ENCODE measurements at places on chromosomes 2 and 18.

DNA sequence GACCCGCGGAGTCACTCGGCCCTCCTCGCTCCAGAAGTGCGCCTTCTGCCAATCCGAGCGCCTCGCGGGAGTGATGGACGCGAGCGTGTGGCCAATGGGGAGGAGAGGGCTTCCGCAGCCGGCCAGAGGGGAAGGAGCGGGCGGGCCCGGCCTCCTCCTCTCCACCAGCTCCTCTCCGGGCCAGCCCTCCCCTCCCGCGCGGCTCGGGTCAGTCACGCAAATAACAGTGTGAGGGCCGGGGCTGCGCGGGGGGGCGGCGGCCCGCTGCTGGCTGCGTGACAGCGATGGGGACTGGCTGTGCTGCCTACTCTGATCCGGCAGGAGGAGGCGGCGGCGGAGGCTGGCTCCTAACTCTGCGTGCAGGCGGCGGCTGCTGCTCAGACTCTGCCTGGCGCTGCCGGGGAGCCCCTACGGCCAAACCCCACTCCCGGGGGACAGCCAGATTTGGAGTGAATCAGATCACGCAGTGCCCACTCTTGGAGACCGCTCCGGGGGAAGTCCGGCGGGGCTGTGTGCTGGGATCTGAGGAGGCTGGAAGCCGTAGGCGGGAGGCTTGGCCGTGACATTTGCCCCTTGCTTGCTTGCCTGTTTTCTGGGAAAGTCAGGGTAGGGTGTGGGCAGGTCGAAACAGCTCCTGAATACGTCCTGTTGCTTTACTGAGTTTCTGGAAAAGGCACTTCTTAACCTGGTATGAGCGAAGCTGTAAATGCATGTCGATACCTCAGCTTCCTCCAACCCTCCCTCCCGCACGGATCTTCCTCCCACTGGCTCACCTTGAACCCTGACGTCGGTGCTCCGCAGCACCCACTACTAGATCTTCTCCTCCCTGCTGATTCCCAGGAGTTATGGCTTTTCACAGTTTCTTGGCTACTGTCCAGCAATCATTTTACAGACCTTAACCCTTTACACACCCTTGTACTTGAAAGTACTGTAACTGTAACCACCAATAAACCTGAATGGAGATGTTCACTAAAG is 97.9 kb upstream of the SERTAD2 start:
- no peak for DNase-seq

DNA sequence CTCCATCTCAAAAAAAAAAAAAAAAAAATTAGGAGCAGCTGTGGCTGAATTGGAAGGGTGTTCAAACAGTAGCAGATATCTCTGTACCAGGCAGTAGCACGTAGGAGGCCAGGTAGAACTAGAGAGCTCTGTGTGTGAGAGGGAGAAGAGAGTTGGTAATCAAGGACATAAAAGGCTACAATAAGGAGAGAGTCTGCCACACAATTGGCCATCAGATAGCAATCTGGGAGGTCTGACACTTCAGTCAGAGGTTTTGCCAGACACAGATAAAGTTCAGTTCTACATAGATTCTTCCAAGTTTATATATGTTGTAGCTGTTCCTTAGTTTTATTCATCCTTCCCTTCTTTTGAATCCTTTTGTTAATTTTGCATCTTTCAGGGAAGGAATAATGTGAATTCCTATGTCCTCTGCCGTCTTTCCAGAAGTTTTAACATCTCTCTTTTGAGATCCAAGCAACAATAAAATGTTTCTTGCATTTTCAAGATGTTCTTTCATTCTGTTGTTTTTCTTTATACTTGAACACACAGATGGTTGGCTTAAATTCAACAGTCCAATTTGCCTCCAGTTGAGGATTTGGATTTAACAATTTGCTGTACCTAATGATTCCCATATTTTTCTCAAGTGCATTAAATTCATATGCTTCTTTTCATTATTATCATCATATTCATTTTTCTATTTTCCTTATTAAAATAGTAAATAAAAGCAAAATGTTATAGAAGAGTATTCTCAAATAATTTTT is 600.3 kb upstream of the GCFC2 start:
- DNase-seq, result no peak

- no peak for DNase-seq
These were observed 171.7 kb downstream of the MYT1L start for GRCh38 chr2:2159336-2159735.

DNA sequence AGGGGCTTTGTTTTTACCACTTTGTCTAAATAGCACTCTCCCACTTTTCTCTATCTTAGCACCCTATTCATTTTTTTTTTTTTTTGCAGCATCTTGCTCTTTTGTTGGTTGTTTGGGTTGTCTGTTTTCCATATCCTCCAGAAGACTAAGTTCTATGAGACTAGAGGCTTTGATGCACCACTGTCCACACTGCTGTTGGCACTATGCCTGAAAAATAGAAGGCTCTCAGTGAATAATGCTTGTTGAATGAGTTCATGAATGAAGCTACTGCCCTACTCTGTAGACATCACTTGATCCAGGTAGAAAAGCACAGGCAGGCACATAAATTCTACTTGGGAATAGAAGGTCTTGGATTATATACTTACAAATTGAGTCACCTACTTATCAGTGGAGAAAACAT is 7.3 kb downstream of the IL1A start:
- no peak for DNase-seq

- no peak for DNase-seq
These were observed 69.8 kb upstream of the EPB41L5 start for GRCh38 chr2:119943058-119943457.

GRCh38 chr18:27750014-27750413 is 426.9 kb downstream of the CDH2 start:
- DNase-seq, result no peak

- DNase-seq, result no peak
These were observed 2.6 kb downstream of the CAB39 start for GRCh38 chr2:230715201-230715600.

DNA sequence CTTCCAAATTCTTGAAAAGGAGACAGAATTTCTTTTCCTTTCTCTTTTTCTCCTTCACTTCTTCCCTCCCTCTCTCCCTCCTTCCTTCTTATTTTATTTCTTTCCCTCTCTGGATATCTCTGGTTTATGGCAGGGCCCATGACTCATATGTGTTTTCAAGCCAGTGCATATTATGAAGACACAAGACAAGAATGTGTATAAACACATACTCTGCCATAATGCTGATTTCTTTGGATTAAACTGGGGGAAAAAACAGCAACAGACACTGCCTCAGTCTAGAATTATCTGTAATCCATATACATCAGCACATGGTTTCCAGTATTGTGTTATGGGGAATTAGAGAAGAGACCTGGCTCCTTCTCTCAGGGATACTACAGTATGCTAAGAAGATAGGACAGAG is 82.8 kb upstream of the CPO start:
- DNase-seq, result no peak

DNA sequence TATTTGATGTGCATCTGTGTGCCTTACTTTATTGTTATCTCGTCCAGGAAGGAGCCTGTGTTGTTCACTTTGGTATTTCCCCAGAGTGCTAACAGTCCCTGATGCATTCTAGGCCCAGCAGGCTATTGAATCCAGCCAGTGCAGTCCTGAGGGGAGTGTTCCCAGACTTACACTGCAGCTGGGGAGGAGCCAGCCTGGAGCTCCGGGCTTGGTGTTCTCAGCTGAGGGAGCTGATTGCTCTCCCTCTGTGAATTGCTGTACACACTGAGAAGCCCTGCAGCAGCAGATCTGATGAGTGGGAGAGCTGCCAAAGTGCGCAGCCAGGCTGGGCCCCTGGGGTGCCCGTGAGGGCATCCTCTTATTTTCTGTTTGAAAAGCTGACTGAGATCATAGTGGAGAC is 159.2 kb downstream of the GALNT3 start:
- DNase-seq, result no peak

DNA sequence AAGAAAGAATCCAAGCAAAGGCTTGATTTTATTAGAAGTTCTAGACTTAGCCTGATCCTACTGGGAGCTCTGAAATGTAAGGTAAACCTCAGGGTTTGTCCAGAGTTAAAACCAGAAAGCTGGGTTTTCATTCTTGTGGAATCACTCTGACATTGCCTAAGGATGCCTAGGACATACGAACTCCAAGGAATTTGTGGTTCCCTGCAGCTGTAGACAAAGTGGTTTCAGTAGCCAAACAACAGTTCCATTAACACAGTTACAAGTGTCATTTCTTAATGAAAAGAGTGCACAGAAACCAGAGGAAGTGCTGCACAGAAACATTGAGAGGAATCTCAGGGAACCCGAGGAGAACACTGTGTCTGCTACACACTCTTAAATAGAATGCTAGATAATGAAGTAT is 221.4 kb upstream of the ST6GAL2 start:
- no peak for DNase-seq

DNA sequence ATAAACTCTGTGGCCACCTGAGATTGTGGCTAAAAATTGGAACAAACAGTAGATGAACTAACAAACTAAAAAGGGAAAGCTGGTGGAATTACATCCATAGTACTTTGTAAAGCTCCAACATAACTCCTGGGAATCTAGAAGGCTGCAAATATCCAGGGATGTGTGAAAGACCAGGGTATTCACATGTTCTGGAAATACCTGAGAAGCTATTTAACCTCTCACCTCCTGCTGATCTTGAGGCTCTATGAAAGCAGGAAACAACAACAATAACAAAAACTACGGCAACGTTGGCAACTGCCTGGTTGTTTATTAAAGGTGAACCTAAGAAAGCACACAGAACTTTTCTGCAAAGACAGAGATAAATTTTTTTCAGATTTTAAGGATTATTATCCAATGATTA is 171.3 kb downstream of the CCDC178 start:
- no peak for DNase-seq

- peak; percentile 37 for DNase-seq
These were observed 31.8 kb downstream of the ARHGAP25 start for GRCh38 chr2:68766376-68766845.

GRCh38 chr2:240898108-240898730 is 2.3 kb upstream of the MAB21L4 start:
- DNase-seq, result no peak

DNA sequence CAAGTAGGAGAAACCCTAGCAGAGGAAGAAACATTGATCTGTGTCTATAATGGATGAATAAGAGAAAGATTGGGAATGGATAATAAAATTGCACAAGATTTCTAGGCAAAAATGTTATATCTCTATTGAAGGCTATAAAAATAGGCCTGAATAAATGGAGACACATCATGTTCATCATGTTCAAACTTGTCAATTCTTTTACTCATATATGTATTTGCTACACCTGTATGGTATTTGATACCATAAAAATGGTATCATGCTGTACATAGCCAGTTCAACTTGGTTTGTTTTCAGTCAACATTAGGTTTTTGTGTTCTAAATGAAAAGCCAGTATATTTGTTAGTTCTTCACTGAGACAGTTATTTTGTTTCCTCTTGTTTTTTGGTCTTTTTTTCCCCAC is 132.2 kb upstream of the RNF152 start:
- DNase-seq, result no peak

DNA sequence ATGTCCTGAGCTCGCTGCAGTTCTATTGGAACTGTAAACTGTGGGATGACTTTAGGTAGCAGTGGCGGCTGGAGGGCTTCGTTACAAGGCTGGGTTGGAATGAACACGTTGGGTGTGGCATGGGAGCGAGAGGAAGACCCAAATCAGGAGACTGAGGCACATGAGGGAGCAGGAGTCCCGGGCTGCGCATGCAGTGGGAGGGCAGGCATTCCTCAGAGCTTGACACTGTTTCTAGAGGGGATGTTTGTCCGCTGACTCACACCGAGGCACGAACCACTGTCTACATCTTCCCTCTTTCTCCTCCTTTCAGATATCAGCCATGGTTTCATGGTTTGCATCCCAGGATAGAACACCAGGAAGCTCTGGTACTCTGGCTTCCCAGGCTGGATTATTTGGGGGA is 40.6 kb upstream of the LAMA1 start:
- no peak for DNase-seq

GRCh38 chr2:268323-268722 is 3.6 kb downstream of the ACP1 start:
- no peak for DNase-seq

DNA sequence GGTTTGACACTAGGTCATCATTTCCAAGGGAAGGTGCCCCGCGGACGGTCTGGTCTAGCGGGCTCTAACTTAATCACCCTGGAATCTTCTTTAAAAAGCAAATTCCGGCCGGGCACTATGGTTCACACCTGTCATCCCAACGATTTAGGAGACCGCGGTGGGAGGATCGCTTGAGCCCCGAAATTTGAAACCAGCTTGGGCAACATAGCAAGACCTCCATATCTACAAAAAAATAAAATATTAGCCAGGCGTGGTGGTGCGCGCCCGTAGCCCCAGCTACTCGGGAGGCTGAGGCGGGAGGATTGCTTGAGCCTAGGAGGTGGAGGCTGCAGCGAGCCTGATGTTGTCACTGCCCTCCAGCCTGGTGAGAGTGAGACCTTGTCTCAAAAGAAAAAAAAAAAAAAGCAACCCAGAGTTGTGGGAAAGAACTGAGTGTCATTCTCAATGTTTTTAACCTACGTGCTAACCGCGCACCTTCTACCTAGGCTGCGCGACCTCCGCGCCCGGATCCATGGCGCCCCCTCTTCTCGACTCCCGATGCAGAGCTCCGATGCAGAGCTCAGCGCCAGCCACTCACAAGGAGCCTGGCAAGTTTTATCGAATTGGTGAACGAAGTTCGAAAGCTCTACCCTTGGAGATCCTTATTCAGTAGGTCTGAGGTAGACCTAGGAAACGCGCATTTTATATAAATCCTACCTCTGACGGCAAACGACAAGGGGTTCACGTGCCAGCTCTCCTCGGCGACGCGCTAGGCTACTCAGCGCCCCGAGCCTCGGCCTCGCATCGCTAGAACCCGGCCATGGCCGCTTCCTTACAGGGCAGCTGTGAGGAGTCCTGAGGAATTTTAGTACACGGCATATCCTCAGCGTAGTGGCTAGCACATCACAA is 888 bp upstream of the TWSG1 start:
- peak; percentile 4 for DNase-seq

- no peak for DNase-seq
These were observed 30.1 kb downstream of the CCDC74A start for GRCh38 chr2:131557558-131558321.

DNA sequence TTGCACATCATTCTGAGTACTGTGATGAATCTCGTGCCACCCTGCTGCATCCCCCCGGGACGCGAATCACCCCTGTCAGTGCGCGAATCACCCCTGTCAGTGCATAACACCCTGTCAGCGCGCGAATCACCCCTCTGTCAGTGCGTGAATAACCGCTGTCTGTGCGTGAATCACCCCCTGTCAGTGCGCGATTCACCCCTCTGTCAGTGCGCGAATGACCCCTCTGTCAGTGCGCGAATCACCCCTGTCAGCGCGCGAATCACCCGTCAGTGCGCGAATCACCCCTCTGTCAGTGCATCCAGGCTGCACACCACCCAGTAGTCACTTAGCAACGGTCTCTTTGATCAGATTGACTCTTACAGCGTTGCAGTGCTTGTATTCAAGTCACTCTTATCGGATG is 134.4 kb upstream of the TPO start:
- no peak for DNase-seq

DNA sequence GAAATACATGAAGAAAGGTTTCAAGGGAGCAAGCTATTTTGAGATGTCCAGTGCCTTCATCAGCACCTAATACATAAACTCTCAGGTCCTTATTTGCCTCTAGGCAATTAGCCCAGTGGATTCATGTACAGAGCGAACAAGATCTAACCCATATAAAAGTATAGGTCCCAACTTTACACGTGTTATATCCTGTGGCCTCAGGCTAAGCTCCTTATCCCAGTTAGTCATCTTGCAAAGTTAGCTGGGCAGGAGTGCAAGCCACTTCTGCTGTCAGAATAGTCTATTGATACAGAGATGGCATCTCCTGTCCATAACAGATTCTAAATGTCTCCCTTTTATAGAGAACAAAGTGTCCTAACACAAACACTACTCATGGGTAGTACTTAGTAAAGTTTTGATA is 203.9 kb upstream of the PIK3C3 start:
- no peak for DNase-seq
